GM06990 (cell line): ENCODE measurements at places on chromosomes 11 and 22.

- no peak for DNase-seq
These were observed 209.1 kb downstream of the BUD13 start for GRCh38 chr11:116563712-116564047.

DNA sequence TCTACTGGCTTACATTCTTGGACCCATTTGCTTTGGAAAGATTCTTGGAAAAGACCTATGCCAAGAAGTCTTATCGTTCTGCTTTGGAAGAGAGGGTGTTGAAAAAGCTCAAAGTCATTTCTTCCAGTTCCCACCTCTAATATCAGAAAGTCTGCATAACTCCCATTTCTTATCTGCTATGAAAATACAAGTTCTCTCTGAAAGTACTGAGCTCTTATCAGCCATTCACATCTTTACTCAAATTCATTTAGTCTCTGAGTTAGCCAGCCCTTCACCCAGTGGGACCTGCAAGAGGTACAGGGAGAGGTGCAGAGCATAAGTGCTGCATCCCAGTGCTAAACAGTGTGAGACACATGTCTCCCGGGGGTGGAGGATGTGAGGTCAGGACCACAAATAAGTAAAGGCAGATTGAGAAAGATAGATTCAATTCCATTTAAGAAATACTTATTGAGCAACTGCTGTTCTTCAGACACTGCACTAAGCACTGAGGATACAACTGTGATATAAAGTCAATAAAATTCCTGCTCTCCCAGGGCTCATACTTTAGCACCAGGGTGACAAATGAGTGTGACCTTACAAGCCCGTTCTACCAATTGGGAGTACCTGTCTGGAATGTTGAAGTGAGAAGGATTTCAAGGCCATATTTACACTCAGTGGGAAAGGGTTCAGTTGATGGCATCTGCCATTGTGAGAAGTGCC lies 76.7 kb downstream of the PISD start:
- DNase-seq = no peak

DNA sequence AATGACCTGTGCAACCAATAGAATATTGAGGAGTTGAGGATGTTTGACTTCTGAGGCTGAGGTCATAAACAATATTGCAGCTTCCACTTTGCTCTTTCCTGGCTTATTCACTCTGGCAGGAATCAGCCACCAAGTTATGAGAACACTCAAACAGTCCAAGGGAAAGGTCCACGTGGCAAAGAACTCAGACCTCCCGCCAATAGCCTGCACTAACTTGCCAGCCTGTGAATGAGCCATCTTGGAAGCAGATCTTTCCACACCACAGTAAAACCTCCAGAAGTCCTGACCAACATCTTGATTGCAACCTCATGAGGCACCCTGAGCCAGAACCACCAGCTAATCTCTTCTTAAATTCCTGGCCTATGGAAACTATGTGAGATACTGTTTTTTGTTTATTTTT lies 22.7 kb upstream of the PICALM start:
- DNase-seq = no peak

DNA sequence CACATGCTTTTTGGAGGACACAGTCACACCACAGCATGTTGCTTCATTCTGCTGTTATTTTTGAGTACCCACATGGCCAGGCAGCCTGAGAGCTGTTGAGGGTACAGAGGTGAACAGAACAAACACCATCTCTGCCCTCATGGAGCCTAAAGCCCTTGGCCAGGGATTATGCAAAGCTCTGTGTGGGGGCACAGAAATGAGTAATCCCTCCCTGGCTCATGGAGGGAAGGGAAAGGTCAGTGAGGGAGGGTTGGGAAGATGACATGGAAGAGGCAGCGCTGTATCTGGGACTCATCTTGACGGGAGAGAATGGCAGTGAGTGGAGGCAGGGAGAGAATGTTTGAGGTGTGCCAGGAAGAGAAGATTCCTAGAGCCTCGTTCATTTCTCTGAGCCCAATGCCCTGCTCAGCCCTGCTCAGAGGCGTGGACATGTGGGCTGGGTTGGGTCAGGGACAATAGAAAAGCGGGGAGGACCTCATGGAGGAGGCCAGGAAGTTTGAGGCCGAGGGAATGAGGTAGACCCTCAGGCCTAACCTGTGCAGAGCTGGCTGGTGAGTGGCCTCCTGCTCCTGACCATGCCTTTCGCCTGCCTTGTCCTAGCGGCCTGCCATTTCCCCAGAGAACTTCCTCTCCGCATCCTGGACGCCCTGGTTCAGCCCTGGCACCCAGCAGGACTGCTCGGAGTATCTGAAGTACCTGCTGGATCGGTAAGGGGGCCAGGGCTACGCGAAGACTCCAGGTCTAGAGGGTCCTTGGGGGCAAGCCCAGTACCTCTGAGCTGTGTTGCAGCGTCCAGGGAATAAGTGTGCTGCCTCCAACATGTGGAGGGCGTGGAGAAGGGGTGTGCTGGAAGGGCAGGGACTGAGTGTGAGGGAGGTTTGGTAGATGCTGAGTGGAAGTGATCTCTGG lies 19.8 kb downstream of the USP35 start:
- DNase-seq = no peak

DNA sequence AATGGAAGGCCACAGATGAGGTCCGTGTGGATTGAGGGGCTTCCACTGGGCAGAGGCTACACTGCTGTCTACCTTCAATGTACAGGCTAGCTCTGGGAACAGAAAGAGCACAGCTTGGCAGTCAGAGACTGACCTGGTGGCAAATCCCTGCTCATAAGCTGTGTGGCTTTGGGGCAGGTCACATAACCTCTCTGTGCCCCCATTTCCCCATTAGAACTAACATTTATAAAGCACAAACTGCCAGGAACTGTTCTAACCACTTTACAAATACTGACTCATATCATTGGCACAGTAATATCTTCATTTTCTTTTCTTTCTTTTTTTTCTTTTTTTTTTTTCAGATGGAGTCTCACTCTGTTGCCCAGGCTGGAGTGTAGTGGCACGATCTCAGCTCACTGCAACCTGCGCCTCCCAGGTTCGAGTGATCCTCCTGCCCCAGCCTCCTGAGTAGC lies 3.1 kb downstream of the FOSL1 start:
- DNase-seq = no peak

GRCh38 chr11:63536669-63537292 lies at the start of gene PLAAT4:
PLAAT4 (plus strand) TSS chr11:63536808; CDS start chr11:63536869, 61 bp downstream.
- DNase-seq = peak; percentile 29

DNA sequence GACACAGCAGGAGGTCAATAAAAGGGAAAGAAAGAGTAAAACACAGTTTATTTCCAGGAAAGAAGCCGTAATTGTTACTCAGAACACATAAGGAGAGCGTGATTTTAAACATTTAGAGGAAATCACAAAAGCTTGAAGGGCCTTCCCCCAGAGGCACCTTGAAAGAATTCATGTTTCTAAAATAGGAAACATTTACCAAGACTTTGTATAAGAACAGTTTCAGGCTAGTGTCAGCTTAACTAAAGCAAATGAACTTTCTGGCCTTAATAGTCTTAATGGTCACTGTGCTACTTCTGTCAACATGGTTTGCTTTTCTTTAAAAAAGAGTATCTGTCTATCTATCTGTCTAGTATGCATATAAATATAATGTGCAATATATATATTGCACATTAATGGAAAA lies 208.8 kb downstream of the CNTN5 start:
- no peak for DNase-seq

- no peak for DNase-seq
These were observed 72.3 kb downstream of the PLEKHA7 start for GRCh38 chr11:16941935-16942334.

GRCh38 chr11:94884376-94884775 lies 89.0 kb downstream of the CWC15 start:
- DNase-seq = no peak

- no peak for DNase-seq
These were observed 31.6 kb downstream of the MARK2 start for GRCh38 chr11:63870351-63871140.

DNA sequence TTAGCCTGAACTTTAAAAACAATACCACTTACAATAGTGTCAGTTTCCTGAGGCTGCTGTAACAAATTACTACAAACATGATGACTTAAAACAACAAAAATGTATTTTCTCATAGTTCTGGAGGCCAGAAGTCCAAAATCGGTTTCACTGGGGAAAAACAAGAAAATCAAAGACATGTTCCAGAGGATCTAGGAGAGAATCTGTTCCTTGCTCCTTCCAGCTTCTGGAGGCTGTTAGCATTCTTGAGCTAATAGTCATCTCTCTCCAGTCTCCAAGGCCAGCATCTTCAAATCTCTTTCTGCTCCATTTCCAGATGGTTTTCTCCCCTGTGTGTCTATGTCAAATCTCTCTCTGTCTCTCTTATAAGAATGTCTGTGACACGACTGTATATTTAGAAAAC lies 67.6 kb upstream of the TEAD1 start:
- no peak for DNase-seq

DNA sequence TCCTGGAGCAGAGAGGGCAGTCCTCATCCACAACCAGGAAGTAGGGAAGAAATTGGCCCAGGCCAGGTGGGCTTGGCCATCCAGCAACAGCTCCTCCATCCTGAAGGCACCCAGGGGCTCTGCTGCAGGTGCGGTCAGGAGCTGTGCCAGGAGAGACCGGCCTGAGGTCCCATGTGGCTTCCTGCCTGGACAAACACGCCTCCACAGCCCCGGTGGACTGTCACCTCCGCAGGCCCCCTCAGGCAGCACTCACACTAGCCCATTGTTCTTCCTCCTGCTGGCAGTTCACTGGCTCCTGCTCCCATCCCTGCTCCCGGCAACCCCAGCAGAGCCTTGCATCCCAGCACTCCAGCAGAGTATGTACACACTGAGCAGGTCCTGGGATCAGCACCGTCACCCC lies 16.0 kb upstream of the POU2AF1 start:
- no peak for DNase-seq

- DNase-seq = no peak
These were observed 199.7 kb upstream of the POU2AF2 start for GRCh38 chr11:111045874-111046273.

- DNase-seq = no peak
These were observed 64.6 kb downstream of the SOX6 start for GRCh38 chr11:16291729-16292128.

DNA sequence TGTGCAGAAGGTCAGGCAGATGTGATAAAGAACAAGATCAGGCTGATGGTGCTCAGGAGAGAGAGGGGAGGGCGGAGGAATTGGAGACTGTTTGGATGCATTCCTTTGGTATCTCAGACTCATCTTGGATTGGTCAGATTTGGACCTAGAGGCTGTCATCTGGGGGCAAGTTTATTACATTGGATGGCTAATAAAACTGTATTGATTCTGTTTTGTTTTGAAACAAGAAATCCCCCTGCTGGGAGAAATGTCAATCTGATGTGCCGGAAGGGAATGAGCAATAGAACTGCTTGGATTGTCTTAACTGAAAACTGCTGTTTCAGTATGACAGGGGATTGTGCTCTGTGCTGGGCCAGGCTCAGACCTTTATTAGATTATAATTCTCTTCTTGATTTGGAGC lies 25.5 kb upstream of the CCDC90B start:
- DNase-seq = no peak

- DNase-seq = peak; percentile 69
These were observed 43.6 kb upstream of the POU2AF1 start for GRCh38 chr11:111422494-111423249.

DNA sequence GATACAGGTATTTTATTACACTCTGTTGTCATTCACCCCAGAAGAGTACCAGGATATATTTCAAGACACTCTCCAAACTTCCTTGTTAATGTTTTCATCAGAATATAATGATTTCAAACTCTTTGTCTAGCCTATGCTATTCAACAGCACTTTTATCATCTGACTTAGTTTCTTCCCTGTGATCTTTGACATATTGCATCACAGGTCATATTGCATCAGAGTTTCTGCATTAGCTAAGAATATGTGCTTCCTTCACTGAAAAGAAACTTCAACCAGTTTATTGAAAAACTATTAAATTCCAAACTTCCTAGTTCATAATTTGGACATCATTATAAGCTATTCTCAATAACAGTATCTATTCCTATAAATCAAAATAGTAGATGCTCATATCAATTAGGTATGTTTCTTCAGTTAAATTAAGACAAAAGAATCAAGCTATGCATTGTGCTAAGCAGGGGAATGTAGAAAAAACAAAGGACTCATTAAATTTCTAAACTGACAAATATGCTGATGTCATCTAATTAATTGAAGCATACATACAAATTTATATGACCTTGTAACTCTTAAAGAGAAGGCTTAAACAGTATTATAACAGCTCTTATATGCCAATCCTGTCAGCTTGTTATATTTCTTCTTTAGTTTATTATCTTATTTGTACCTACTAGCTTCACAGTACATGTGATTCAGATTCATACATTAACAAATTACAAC lies 361.8 kb upstream of the LUZP2 start:
- no peak for DNase-seq

DNA sequence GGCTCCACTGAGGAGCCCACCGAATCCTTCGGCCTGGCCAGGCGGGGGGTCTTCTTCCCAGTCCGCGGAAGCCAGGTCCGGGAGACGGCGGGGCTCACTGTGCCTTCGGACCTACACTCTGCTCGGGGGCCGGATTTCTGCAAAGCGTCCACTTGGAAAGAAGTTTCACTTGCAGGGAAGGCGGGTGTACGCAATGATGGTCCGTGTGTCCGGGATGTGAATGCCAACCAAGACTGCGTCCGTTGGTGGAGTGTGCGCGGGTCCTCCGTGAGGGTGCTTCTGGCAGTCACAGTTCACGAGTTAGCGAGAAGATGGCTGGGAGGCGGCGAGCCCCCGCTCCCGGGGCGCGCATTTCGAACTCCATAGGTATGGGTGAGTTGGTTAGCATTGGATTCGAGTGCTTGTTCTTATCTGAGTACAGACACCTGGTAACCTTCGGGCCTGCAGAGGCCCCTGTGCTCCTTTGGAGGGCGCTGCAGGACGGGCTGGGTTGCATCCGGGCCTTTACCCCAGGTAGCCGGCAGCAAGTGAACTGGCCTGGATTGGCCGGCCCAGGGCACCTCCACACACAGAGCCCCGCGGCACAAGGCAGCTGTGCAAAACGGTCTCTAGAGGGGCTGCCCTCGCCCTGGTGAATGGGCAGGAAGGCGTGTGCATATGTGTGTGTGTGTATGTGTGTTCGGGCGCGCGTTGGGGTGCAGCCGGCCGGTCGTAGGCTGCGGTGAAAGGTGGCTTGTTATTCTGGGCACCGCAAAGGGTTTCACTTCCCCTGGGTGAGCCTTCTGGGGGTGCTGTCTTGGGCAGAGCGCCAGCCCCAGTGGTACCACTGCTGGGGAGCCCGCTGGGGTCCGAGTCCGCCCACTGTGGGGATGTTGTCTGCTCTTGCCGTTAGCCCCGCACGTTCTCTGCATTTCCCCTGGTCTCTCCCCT lies 13.3 kb upstream of the CYP2R1 start:
- peak; percentile 84 for DNase-seq

DNA sequence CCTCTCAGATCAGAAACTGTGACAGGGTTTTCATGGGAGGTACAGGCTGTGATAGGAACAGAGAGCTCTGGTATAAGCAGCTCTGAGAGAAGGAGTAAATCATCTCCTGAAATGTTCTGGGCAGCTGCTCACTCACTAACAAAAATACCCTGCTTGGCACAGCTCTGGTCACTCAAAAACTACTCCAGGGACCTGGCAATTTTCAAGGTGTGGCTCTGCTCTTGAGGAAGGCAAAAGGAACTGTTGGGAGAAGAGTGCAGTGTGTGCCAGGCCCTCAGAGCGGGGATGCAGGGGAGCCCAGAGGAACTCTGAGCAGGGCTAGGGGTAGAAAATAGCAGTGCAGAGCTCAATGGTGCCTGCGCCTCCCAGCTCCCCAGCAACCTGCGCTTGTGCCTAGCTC lies 180.5 kb upstream of the ZBED5 start:
- no peak for DNase-seq

GRCh38 chr11:78564490-78565467 lies 9.9 kb downstream of the NARS2 start:
- DNase-seq = peak; percentile 30
